ENCODE measurements at places on chromosomes 5 and 9.

GRCh38 chr9:124800306-124801259, 23.6 kb downstream of the OLFML2A start:
- DNase-seq = no peak

DNA sequence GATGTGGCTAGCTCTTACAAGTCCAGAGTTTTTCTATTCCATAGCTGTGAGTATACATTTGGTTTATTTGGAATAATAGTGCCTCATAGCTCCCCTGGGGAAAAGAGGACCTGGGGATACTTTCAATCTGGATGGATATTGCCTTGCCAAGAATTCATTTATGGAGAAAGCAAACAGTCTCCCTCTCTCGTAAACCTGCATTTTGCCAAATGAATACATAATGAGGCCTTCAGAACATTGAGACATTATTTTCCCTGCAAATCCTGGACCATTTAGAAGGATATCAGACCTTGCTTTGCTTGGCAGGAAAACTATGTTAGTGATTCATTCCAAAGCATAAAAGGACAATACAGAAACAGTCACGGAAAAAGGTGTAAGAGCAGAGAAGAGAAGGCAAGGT, 569.6 kb upstream of the BRINP1 start:
- no peak for DNase-seq

- DNase-seq = no peak
Observed at GRCh38 chr5:146254223-146254622, 50.8 kb downstream of the RBM27 start.

GRCh38 chr5:87129046-87129445, 138.6 kb upstream of the RASA1 start:
- no peak for DNase-seq

- DNase-seq = no peak
Observed at GRCh38 chr5:33059081-33059480, 348.0 kb downstream of the NPR3 start.

DNA sequence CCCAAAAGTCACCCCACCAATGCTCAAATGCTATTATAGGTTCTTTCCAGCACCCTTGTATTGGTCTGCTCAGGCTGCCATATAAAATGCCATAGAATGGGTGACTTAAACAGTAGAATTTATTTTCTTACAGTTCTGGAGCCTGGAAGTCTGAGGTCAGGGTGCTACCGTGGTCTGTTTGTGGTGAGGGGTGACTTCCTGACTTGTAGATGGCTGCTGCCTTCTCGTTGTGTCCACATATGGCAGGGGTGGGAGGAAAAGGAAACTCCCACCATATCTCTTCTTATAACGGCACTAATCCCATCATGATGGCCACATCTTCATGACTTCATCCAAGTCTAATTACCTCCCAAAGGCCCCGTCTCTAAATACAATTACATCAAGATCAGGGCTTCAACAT, 257.8 kb upstream of the TARS1 start:
- DNase-seq = no peak

- no peak for DNase-seq
Observed at GRCh38 chr9:110752766-110753165, 84.2 kb downstream of the MUSK start.

DNA sequence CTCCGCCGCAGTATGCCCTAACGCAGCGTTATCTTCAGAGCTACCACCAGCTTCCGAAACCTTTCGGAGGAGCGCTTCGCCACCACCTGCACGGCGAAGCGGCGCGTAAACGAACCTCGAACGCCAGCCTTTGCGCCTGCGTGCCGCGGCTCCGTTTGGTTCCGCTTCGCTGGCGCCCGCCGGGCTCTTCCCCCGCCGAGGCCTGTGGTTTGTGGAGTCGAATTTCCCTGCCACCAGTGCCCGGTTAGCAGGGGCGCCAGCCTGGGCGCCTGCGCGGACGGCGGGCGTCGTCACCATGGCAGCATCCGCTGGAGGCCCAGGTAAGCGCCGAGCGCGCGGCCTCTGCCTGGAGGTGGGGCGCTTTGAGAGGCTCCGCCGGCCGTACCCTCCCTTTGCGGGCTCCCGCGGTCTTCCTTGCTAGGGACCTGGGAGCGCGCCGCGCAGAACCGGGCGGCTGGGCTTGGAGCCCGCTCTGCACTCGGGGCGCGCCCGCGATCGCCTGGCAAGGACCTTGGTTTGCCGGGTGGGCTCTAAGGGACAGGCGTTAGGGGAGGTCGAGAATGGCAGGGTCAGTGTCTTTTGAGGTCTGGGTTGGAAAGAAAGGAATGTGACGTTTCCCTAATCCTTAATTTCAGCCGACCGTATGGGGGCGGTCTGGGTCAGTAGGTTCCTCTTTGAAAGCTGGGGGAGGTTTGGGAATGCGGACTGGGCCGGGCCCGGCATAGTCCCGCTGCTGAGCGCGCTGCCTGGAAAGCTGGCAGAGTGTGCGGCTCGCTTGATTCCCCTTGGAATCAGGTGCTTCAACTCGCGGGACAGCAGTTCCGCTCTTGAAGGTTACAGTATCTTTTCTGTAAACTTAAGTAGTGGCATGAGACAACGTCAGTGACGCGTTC, at the start of gene FAM151B:
Gene FAM151B (plus strand): TSS at position 272 of the 893 bp plus-strand sequence. CDS start 24 bp downstream, at position 296.
- peak; percentile 97 for DNase-seq

DNA sequence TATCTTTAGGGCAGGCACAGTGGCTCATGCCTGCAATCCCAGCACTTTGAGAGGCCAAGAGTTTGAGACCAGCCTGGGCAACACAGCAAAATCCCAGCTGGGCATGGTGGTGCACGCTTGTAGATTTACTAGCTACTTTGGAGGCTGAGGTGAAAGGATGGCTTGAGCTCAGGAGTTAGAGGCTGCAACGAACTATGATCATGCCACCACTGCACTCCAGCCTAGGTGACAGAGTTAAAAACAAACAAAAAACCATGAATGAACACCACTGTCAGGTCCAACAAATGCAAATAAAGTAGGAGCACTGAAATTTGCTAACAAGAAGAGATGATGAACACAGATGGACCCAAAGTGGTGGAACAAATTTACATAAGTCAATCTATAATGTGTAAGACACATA, 4.9 kb downstream of the PTBP3 start:
- DNase-seq = no peak

- no peak for DNase-seq
Observed at GRCh38 chr5:96326902-96327301, 106.1 kb downstream of the PCSK1 start.

GRCh38 chr5:10655972-10656830, 92.3 kb downstream of the ANKRD33B start:
- no peak for DNase-seq

- DNase-seq = peak; percentile 33
Observed at GRCh38 chr9:129602598-129603415, 18.1 kb downstream of the C9orf50 start.

DNA sequence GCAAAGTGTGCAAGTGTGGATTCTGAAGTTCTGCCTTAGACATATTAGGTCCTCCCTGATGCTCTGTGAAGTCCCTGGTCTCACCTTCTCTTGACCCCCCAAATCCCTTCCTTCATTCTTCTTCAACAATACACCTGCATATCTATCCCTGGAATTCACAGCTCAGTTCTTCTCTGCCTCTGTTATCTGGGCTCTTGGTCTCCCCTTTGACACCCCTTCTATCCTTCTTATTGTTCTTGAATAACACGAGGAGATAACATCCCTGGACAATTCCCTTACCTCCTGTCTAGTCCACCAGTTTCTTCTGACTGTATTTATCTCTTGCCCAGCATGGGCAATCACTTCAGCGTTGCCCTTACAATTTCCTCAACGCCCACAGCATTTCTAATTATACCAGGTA, 104.8 kb upstream of the ATG10 start:
- DNase-seq = no peak

GRCh38 chr5:132476876-132477781, 13.4 kb downstream of the IRF1 start:
- DNase-seq = no peak

DNA sequence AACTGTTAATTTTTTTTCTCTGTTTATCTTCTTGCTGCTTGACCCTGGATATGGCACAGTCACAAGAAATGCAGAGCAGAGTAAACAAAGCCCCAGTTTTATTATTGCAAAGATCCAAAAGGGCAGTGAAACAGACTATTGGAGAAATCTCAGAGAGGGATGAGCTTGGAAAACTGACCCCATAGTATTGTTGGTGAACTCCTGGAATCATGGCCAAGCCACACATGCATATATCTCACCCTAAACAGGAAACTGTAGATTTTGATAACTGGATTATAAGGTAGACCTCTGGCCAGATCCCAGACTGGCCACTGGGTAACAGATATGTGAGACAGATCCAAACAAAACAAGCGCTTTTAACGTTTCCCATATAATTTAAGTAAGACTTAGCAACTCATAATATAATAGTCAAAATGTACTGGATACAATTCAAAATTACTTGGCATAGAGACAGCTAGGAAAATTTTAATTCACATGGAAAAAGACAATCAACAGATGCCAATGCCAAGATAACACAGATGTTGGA, 263.5 kb upstream of the SEMA6A start:
- no peak for DNase-seq

GRCh38 chr5:96048763-96049162, 87.1 kb upstream of the ELL2 start:
- no peak for DNase-seq

GRCh38 chr9:10071579-10071978, 541.2 kb downstream of the PTPRD start:
- DNase-seq = no peak

DNA sequence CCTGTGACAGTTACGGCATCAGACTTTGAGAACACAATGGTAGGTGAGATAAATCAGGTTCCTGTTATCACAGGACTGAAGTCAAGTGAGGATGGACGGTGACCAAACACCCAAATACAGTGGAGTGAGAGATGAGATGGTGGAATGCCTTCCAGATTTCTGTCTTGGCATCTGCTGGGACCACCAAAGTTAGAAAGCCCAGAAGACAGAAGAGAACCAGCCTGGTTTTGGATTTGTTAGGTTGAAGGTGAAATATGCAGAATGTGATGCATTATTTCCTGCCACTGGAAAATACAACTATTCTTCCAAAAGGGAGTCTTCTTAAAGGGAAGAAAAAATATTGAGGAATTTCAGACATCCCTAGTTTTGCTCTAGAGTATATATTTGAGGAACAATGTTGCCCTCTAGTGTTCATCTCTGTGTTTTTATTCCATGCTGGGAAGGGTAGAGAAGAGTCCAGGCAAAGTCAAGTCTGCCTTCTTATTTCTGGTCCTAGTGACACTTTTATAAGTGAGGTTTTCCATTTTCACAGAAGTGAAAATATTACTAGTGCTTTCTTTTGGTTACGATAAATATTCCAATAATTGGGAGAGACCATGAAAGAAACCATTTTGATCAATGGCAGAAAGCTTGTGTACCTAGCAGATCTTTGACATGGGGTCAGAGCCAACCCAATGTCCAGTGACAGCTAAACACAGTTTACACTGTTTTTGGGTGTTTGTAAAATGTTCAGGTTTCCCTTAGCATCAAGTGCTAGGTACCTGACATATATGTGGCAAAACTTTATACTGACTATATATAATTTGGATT, 142.3 kb upstream of the ANKH start:
- DNase-seq = peak; percentile 85

DNA sequence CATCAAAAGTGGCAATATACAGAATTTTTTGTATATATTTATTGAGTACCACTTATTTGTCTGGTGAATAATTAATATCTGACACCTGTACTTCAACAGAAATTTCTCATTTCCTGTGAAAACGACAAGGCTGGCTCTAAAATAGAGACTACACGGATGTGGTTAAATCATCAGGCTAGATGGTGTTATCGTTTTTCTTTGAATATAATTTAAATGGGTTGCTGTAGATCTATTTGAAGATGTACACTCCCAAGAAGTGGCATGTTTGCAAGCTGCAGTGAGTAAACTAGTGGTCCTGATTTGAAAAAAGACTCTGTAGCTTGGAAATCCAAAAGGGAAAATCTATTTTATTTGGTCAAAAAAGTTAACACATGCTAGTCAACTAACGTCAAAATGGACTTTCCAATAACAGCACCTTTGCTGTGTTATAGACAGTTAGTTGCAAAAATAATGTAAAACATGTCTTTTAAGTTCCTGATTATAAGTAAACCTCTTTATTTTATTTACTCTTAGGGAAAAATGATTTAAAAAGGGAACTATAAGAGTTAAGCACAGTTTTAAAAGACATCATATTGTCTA, 13.8 kb downstream of the ST8SIA4 start:
- no peak for DNase-seq

DNA sequence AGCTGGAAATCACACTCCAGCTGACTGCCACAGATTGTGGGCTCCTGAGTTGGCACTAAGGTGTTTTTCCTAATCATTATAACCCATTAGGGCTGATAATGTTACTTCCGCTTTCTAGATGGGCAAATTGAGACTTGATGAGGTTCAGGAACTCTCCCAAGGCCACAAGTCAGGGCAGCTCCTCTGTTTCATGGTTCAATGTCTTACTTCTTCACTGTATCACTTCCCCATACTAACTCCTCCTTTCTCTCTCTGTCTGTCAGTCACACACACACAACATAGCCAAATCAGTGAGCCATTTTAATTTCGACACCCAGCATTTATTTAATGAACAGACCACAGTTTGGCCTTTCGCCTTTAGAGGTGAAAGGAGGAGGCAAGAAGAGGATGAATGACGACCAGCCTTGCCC, 17.8 kb upstream of the TRAF1 start:
- no peak for DNase-seq

DNA sequence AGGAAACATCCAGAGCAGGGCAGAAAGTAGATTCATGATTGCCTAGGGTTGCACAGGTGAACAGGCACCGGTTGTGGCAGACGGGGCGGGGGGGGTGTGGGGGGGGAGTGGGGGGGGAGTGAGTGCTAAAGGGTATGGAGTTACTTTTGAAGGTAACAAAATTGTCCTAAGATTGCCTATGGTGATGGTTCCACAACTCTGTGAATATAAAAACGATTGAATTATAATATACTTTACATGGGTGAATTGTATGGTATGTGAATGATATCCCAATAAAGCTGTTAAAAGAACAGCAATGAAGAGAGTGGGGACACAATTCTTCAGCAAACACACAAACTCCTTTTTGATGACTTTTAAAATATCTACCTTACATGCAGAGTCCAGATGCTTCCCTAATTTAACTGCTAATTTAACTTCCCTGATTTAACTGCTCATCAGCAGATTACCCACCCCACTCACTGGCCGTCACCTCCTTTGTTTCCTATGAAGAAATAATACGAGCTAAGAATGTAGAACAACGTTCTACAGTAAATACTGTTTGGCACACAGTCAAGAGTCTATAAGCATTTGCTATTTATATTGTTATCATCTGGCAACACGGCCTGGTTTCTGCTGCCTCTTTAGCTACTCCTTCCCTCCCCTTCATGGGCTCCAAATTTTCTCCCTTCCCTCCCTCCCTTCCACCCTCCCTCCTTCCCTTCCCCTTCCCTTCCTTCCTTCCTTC, 83.5 kb downstream of the PTCH1 start:
- no peak for DNase-seq

- no peak for DNase-seq
Observed at GRCh38 chr5:98066910-98067309, 706.6 kb upstream of the RGMB start.

Measured in NCI-H1417 (cell line).